PC-3 (cell line): ENCODE measurements at places on chromosomes 13 and 19. TPM values are rescaled to one million over a fixed set of nuclear protein-coding genes. Genes with fewer than 3 reads are reported as not detected.
A peak's percentile ranks its signal among the peaks of the same experiment; 100 is the strongest.

GRCh38 chr13:37381502-37381901 lies 217.1 kb downstream of the POSTN start:
- no peak for DNase-seq
- H3K4me3 ChIP-seq, result no peak overlapping the region
- H3K27me3 ChIP-seq, result peaks cover 7% of the 10 kb centered on the region; the same call in 1 of the 2 replicates
- H3K27ac ChIP-seq, result no peak overlapping the region

- no peaks in the 10 kb centered on the region for H3K36me3 ChIP-seq
- no peak overlapping the region for H3K27ac ChIP-seq
- H3K4me3 ChIP-seq, result no peak overlapping the region
- no peaks in the 10 kb centered on the region for H3K4me1 ChIP-seq
- peaks cover 5% of the 10 kb centered on the region for H3K27me3 ChIP-seq
Observed at GRCh38 chr13:26872525-26873385, 112.2 kb upstream of the GPR12 start.

- peak; percentile 96 for DNase-seq
- H3K4me1 ChIP-seq, result peaks cover 30% of the 10 kb centered on the region
- H3K27me3 ChIP-seq, result no peaks in the 10 kb centered on the region
- H3K27ac ChIP-seq, result peak overlapping the region; percentile 74
- no peak overlapping the region for H3K4me3 ChIP-seq
Observed at GRCh38 chr19:42191855-42192254, 25.6 kb downstream of the DEDD2 start.

GRCh38 chr13:28719227-28720055 lies 671 bp upstream of the SLC46A3 start:
- peaks cover 32% of the 10 kb centered on the region for H3K4me1 ChIP-seq
- DNase-seq, result no peak
- H3K4me3 ChIP-seq, result peak overlapping the region; percentile 71; the same call in 1 of the 2 replicates
- H3K27ac ChIP-seq, result no peak overlapping the region
- no peaks in the 10 kb centered on the region for H3K27me3 ChIP-seq
- H3K36me3 ChIP-seq, result no peaks in the 10 kb centered on the region

GRCh38 chr13:110559986-110560385 lies 1.5 kb downstream of the RAB20 start:
- peak overlapping the region; percentile 66 for H3K27ac ChIP-seq
- peak; percentile 59 for DNase-seq
- no peaks in the 10 kb centered on the region for H3K36me3 ChIP-seq
- no peaks in the 10 kb centered on the region for H3K27me3 ChIP-seq
- peak overlapping the region; percentile 94 for H3K4me3 ChIP-seq

GRCh38 chr19:10289167-10289835 lies 451 bp upstream of the ICAM5 start:
- peak; percentile 45 for DNase-seq
- H3K27ac ChIP-seq, result no peak overlapping the region
- peak overlapping the region; percentile 69 for H3K4me3 ChIP-seq

DNA sequence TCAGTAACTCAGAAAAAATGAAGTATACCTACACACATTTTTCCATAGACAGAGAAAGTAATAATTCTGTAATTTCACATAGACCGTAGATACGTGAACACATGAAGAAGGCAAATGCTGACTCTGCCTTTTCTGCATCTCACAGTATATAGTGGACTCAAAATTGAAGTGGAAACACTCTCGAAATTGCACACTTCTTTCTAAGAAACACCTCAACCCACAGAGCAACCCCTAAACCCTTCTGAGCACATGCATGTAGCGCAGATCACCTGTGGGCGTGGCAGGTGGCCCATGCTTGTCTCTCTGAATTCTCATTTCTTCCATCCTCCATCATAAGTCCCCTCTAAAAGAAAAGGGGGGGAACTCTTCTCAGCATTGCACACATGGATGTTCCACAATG lies 34.7 kb downstream of the COL4A1 start:
- H3K27ac ChIP-seq, result no peak overlapping the region
- H3K27me3 ChIP-seq, result no peaks in the 10 kb centered on the region
- H3K4me1 ChIP-seq, result no peaks in the 10 kb centered on the region

DNA sequence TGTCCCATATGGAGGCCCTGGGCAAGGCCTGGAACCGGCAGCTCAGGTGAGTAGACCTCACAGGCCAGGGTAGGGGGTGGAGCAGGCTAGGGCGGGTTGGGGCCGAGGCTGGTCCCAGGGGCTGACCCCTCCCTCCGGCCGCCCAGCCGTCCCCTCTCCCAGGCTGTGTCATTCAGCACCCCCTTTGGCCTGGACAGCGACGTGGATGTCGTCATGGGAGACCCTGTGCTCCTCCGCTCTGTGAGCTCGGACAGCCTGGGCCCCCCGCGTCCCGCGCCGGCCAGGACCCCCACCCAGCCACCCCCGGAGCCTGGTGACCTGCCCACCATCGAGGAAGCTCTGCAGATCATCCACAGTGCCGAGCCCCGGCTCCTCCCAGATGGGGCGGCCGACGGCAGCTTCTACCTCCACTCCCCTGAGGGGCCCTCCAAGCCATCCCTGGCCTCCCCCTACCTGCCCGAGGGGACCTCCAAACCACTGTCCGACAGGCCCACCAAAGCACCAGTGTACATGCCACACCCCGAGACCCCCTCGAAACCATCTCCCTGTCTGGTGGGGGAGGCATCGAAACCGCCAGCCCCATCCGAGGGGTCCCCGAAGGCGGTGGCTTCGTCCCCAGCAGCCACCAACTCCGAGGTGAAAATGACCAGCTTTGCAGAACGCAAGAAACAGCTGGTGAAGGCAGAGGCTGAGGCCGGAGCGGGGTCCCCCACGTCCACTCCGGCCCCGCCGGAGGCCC lies 16.0 kb downstream of the CAMSAP3 start:
- H3K4me1 ChIP-seq, result no peaks in the 10 kb centered on the region
- no peak for DNase-seq
- H3K4me3 ChIP-seq, result no peak overlapping the region
- H3K36me3 ChIP-seq, result peaks cover 4% of the 10 kb centered on the region; the same call in 1 of the 2 replicates
- H3K27ac ChIP-seq, result no peak overlapping the region

GRCh38 chr19:57348136-57348535 lies 2.9 kb upstream of the ZNF304 start:
- H3K4me3 ChIP-seq, result no peak overlapping the region
- no peak for DNase-seq
- H3K27ac ChIP-seq, result no peak overlapping the region
- peaks cover 19% of the 10 kb centered on the region for H3K4me1 ChIP-seq
- peaks cover 5% of the 10 kb centered on the region; the same call in 1 of the 2 replicates for H3K36me3 ChIP-seq

DNA sequence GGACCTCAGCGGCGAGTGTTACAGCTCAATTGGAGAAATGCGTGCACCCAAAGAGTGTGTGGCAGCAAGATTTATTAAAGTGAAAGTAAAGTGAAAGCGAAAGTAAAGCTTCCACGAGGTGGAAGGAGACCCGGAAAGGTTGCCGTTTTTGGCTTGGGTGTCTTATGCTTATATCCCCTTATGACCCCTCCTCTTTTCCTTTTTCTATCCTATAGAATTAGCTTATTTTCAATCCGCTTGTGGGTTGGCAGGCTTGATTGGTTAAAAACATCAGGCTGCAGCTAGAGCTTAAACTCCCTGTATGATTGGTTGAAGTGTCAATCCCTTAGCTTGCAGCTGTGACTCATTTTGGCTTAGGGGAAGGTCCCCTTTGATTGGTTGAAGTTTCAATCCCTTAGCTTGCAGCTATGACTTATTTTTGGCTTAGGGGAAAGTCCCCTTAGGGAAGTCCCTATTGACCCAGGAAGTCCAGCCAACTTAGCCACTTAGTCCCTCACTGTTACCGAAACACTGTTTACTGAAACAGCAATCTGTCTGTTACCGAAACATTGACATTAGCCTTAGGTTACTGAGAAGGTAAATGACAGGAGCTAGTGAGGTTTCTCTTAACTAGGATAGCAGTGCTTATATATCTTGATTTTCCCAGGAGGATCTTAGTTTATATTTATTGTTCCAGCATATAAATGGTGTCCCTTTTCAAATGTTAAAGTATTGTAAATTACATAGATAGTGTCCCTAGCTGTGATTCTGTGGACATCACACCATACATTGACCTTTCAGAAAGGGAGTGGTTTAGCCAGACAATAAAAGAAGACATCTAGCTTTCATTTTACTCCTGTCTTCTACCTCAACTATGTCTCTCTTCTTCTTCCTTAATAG lies 575.8 kb downstream of the DACH1 start:
- H3K36me3 ChIP-seq, result no peaks in the 10 kb centered on the region
- no peak overlapping the region for H3K27ac ChIP-seq
- H3K4me1 ChIP-seq, result no peaks in the 10 kb centered on the region
- DNase-seq, result peak; percentile 71

DNA sequence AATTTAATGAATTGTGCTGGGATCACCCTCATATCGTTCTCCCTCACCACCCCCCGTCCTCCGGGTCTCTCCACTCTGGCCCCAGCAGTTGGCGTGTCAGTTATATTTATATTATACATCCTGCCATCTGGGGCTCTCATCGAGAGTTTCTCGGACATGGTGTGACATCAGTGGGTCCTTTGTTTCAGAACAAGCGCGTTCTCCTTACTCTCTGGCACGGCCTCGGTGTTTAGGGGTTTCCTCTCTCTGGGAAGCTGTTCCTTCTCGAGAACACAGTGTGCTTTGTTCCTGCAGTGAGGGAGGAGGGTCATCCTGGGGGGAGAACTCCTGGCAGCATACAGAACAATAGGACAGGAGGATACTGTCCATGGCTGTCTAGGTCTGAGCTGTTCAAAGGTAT lies 9.8 kb upstream of the MCF2L start:
- H3K36me3 ChIP-seq, result no peaks in the 10 kb centered on the region
- no peak overlapping the region for H3K27ac ChIP-seq
- H3K4me3 ChIP-seq, result no peak overlapping the region
- DNase-seq, result no peak
- no peaks in the 10 kb centered on the region for H3K27me3 ChIP-seq

DNA sequence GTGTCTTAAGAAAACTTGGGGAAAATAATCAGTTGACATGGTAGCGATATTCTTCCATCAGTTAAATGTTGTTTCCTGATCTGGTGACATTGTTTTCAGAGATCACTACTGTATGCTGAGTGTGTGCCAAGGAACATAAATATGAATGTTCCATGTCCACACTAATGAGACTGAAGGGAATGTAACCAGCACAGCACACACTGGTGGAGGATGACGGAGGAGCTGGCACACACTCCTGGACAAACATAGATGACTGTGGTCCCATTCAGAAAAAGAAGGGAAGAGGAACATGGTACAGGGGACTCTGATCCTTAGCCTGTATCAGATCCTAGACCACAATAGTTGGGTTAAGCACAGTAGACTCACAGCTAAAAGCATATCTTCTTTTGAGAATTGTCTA lies 574.8 kb downstream of the MYO16 start:
- no peak overlapping the region for H3K27ac ChIP-seq
- no peaks in the 10 kb centered on the region for H3K27me3 ChIP-seq
- H3K4me1 ChIP-seq, result peaks cover 4% of the 10 kb centered on the region
- H3K4me3 ChIP-seq, result no peak overlapping the region
- H3K36me3 ChIP-seq, result no peaks in the 10 kb centered on the region
- no peak for DNase-seq

DNA sequence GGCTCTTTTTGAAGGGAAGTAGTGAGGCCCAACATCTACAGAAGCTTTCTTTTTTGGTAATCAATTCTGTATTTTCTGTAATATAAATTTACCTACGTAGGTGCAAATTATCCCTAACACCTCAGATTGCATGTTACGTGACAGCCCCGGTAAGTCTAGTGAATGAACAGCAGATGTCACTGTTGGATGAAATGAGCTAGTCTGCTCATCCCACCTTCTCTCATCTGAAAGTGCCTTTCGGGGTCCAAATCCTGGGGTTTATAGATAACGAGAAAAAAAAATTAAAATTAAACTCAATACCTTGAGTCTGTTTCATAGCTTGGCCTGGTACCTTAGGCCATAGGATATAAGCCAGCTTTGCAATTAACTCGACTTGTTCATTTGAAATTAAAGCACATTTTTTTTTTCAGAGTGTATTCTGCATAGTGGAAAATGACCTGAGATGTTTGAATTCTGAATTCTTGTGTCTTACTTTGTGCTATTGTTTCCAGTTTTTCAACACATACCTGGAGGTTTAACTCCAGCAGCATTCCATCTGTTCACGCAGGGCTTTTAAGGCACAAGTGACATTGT lies 548.2 kb downstream of the GPC5 start:
- no peak overlapping the region for H3K27ac ChIP-seq
- H3K4me3 ChIP-seq, result no peak overlapping the region
- no peaks in the 10 kb centered on the region for H3K36me3 ChIP-seq

- H3K4me3 ChIP-seq, result no peak overlapping the region
- H3K36me3 ChIP-seq, result no peaks in the 10 kb centered on the region
- peaks cover 60% of the 10 kb centered on the region for H3K27me3 ChIP-seq
- H3K27ac ChIP-seq, result no peak overlapping the region
Observed at GRCh38 chr13:29707876-29708543, 112.5 kb upstream of the SLC7A1 start.

DNA sequence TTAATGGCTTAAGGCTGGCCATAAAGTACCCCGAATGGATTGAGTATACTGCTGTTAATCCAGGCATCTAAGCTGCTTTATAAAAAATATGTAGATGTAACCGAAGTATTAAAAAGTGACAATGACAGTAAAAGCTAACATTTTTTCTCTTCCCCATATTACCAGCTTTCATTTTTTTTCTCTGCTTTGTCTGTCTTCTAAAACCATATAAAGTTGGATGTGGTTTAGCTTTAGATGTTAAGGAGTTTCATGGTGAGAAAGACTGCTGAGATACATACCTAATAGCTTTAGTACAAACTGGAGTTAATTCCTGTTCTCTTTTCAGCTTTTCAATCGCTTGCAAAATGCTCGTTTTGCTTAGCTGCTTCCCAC lies 838 bp downstream of the AKAP11 start:
- no peaks in the 10 kb centered on the region for H3K27me3 ChIP-seq
- H3K4me3 ChIP-seq, result peak overlapping the region; percentile 95
- no peaks in the 10 kb centered on the region for H3K36me3 ChIP-seq
- H3K4me1 ChIP-seq, result peaks cover 12% of the 10 kb centered on the region; the same call in 1 of the 2 replicates
- H3K27ac ChIP-seq, result no peak overlapping the region

DNA sequence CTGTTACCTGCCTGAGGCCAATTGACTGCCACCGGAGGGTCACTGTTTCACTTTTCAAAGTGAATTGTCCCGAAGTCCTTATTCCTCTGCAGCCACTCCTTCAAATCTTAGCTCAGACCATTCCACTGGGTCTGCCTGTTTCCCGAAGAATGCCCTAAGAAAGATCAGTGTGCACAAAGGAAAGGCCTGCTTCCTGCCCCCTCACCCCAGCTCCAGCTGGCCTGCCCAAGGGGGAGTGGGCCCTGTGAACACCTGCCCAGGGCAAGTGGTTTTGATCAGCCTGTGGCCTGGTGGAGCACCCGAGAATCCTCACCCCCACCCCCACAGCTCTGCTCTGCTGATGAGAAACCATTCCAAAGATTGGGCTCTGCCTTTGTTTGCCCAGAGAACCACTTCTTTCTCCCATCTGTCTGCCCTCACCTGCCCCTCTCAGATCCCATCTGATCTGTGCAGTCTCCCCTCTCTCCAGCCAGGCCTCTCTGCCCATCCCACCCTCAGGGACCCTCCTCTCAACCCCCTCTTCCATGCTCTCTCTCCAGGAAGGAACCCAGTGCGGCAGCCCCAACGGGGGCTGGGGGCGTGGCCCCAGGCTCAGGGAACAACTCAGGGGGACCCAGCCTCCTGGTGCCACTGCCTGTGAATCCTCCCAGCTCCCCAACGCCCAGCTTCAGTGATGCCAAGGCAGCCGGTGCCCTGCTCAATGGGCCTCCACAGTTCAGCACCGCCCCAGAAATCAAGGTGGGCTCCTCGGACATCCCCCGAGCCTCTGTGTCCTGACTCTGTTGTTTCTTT lies 10.3 kb downstream of the LENG1 start:
- no peaks in the 10 kb centered on the region for H3K4me1 ChIP-seq
- H3K27me3 ChIP-seq, result no peaks in the 10 kb centered on the region
- DNase-seq, result no peak
- H3K27ac ChIP-seq, result no peak overlapping the region
- H3K36me3 ChIP-seq, result peaks cover 75% of the 10 kb centered on the region

KLK1 gene
- not detected in 2 replicates for total RNA-seq

IGFL2 gene
- total RNA-seq, result not detected in 2 replicates

CACNA1A gene
- 0.62 TPM in 1 of 2 replicates, not detected in the other for total RNA-seq

APOC4 gene
- total RNA-seq, result not detected in 2 replicates
